AG04449 (cell line): ENCODE measurements at places on chromosomes 2 and 18.

DNA sequence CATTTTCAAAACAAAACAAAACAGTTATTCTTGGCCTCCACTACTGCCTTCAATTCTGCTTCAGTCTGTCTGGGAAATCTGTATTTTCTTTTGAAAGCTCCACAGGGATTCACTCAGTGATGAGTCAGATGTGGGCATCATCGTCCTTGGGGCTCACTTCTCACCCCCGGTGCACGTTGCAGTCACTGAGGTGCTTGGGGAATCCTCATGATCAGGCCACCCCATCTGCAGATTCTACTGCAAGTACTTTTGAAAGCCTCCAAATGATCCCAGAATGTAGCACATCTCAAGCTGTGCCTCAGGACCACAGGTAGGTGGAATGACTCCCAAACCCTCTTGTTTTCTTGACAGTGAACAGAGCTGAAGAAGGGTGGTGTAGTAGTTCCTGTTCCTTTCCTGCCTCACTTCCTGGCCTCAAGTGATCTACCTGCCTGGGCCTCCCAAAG, 34.3 kb downstream of the LPIN2 start:
- peak; percentile 71 for DNase-seq

DNA sequence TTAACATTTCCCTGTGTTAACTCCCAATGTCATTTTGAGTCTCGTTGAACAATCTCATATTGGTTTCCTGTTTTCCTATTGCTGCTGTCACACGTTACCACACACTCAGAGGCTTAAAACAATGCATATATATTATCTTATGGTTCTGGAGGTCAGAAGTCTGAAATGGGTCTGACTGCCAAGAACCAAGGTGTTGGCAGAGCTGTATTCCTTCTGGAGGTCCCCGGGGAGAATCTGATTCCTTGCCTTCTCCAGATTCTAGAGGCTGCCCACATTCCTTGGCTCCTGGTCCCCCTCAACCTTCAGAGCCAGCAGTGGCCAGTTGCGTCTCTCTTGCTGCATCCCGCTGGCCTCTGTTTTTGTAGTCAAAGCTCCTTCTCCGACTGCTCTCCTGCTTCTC, 17.5 kb downstream of the COL4A4 start:
- DNase-seq: no peak

GRCh38 chr2:202014759-202015211, 18.9 kb upstream of the FZD7 start:
- no peak for DNase-seq

GRCh38 chr18:25621144-25621543, 269.2 kb upstream of the ZNF521 start:
- no peak for DNase-seq

- no peak for DNase-seq
Measured at GRCh38 chr2:150626934-150627411, 139.5 kb upstream of the RND3 start.

DNA sequence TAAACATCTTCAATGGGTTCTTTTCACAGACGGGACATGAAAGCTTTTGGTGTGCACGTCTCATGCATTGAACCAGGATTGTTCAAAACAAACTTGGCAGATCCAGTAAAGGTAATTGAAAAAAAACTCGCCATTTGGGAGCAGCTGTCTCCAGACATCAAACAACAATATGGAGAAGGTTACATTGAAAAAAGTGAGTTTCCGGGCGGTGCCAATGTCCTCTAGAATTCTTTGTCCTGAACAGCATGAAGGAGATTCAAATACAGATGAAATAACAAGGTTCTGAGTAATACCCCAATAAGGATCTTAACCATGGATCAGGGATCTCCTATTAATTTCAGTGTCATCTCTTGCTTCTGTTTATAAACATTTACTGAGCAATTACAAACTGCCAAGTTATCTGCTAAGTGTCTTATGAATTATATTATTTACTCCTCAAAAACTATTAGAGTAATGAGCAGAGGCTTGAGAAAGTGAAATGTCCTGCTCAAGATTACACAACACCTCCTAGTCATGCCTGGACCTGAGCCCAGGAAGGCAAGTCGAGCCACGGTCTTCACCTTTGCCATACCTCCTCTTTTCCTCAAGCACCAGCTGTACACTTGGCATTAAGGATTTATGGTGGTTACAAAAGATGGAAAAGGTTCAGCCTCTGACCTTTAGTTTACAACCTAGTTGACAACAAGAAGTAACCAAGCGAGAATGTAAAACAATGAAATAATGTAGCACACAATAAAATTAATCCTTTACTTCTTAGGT, 22.6 kb downstream of the DHRS9 start:
- no peak for DNase-seq

GRCh38 chr2:226308323-226308680, 491.3 kb downstream of the IRS1 start:
- no peak for DNase-seq

GRCh38 chr18:24795129-24795528, 334.7 kb downstream of the HRH4 start:
- DNase-seq: no peak

DNA sequence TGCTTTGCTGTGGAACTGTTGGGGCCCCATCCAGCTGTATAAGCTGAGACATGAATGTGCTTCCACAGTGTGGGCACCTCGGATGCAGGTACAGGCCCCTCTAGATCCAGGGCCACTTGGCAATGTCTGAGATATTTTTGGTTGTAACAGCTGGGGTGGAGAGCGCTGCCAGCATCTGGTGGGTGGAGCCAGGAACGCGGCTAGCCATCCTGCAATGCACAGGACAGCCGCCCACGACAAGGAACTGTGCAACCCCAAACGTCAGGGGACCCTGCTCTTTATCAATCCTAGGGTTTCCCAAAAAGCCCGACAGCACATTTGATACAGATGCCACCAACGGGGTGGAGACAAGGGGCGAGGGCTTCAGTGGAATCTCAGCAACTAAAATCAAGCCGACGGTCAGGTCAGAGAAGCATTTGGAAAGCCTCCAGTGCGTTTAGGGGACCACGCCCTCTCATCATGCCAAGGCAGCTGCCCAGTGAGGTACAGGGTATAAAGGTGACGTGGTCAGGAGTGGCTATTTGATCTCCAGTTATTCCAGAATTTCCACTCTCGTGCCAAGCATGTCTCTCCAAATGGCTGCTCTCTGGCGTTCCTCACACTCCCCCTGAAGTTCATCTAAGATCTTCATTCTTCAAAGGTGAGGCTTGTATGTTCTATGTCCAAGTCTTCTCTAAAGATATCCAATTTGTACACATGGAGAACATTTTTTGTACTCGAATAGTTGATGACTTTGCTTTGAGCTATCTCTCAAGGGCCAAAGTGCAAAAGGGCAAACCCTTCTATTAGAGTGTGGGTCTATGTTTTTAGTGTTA, 55.7 kb downstream of the LRRFIP1 start:
- no peak for DNase-seq

GRCh38 chr2:160465002-160465401, 28.6 kb downstream of the RBMS1 start:
- DNase-seq: no peak

GRCh38 chr18:41753826-41754225, 201.2 kb upstream of the PIK3C3 start:
- no peak for DNase-seq
